ENCODE measurements at places on chromosomes 4 and X. TPM values are rescaled to one million over a fixed set of nuclear protein-coding genes. Genes with fewer than 3 reads are reported as not detected.
A peak's percentile ranks its signal among the peaks of the same experiment; 100 is the strongest.

- DNase-seq, result peak; percentile 93
Observed at GRCh38 chrX:48676106-48676892, 7.3 kb upstream of the WAS start.

DNA sequence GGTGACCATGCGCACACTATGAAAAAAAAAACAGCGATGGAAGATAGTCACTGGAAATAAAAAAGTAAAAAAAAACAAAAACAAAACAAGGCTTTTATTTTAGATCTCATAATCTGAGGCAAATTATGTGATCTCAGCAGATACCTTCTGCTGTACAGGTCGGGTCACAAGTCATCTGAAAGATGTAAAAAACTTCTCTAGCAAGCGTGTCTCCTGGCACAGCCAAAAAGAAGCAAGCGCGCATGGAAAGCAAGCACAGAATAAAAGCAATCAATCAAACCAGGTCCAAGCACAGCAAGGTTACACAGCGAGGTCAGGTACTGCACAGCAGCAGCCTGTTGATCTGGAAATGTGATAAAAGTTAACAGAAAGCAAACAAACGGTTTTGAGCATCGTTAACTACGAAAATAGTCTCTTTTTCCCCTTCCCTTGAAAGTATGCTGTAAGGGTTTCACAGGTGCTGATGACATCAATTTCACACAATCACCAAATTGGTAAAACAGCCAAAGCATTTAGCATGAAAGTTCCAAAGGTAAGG lies 79.3 kb upstream of the MTNR1A start:
- DNase-seq, result no peak

DNA sequence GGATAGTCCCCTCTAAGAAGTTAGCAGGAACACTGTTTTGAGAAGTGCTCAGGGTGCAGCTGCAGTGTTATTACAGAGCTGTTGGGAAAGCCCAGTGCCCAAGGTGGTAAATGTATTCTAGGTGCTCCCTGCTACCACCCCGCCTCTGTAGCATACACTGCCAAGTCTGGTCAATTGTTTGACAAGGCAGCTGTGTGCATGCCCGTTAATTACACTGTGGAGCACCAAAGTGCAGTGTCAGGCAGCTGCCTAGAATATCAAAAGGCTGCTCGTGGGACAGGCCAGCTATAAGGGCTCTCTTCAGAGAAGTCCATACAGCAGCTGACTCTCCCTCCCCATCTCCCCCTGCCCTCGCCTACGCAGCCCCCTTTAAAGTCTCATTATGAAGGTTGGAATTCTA lies 99.9 kb upstream of the KLHL13 start:
- no peak for DNase-seq

- DNase-seq, result no peak
Observed at GRCh38 chr4:70606459-70606858, 14.4 kb downstream of the AMBN start.

- no peak for DNase-seq
Observed at GRCh38 chrX:14801136-14801535, 71.7 kb downstream of the FANCB start.

GRCh38 chrX:107204068-107204605 lies 2.1 kb downstream of the NUP62CL start:
- DNase-seq, result no peak

- no peak for DNase-seq
Observed at GRCh38 chr4:64105903-64106302, 303.3 kb downstream of the TECRL start.

GRCh38 chrX:56729152-56729850 lies at the start of gene NBDY:
TSS of gene NBDY (plus strand) at chrX:56729243. CDS start at chrX:56729354, 111 bp downstream.
- DNase-seq, result peak; percentile 54

DNA sequence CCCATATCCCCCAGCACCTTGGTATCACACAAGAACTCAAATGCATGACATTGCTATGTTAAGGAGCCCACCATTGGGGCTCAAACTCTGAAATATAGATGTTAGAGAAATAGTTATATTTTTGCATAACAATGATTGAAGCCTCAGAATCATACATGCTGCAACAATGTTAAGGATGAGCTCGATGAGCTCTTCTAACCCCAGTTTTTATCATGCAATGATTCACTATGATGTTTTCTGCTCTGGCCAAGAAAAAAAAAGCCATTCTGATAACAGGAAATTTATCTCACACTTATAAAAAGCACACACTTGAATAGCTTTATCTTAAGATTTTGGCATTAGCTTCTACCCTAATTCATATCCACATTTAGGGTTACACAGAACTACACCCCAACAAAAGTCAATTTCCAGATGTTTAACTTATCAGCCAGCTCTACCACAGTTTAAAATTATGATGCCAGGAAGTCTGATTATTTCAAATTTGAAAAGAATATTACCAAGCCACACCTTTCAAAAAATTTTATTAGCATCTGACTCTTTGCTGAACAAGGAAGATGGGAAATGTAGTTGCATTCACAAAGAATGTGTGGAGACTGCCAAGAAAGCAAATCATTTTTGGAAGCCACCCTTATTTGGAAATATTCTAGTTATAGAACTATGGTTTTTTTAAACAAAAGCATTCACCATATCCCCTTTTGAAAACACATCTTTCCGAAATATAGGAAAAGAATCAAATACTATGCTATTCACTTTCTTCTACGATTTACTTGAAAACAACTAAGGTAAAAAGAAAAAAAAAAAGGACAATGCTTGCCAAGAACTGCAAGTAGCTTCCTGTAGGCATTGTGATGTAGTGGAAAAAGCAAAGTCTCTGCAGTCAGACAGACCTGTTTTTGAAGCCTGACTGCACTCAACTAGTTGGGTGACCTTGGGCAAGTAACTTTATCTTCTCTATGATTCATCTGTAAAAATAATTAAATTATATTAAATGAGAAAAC lies 100.8 kb upstream of the PLS3 start:
- DNase-seq, result no peak

DNA sequence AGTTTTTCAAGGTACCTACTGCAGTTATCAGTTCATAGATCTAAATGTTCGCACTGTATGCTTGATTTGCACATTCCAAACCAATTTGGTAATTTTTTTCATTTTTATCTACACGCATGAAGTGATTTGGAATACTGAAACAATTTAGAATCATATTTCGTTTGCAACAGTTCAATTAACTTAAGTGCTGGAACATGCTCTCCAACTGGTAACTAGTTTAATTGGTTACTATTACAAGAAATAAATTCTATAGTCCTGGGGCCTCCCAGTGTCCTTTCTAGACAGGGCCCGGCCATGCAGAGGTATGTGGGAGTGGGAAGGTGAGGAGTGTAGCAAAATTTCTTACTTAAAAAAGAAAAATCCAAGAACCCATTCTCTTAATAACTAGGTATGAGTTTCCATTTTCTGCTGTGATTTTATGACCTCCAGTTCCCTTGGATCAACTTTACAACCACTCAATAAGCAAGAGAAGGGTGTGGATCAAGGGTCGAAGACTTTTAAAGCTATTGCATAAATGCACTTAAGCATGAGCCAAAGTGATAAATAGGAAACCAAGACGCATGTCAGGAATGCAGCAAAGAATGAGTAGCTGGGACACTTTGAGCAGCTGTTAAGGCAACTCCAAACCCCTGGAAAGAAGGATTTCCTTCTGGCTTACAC lies 106.9 kb downstream of the PPARGC1A start:
- no peak for DNase-seq

DNA sequence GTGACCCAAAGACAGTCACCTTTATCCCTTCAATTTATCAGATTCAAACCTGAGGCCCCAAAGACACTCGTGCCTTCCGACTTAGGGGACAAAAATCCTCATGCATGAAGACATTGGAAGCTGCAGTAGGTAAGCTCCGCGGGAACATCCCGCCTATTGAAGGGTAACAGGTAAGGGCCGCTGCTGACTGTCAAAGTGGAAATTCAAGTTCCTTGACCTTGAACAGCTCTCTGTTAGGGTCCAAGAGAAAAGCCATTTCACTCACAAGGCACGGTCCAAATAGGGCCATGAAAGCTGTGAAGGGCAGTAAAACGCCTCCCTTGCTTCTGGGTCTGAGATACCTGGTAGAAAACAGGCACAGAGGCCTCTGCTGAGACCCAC lies 34.2 kb downstream of the CCDC149 start:
- no peak for DNase-seq

GRCh38 chr4:94536049-94536448 lies 84.3 kb downstream of the PDLIM5 start:
- no peak for DNase-seq

- no peak for DNase-seq
Observed at GRCh38 chr4:162163892-162164759, at the start of gene FSTL5. TSS of gene FSTL5 (minus strand) at chr4:162164000. CDS start at chr4:162111396, 52,604 bp downstream.

DNA sequence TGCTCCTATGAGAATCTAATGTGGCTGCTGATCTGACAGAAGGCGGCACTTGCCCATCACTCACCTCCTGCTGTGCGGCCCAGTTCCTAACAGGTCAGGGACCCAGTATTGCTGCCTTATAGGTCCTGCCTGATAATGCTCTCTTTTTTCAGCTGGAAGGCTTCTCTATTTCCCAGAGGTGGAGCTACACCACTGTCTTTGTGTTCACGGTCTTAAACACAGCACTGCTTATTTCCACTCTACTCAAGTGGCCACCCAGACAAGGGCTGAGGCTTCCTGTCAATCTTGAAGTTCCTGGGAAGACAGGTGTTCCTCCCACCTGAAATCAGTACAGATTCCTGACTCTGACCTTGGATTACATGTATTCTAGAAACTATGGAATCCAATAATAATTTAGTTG lies 270.6 kb downstream of the NR3C2 start:
- DNase-seq, result no peak

GRCh38 chr4:137601934-137602333 lies 69.6 kb upstream of the PCDH18 start:
- DNase-seq, result no peak

DNA sequence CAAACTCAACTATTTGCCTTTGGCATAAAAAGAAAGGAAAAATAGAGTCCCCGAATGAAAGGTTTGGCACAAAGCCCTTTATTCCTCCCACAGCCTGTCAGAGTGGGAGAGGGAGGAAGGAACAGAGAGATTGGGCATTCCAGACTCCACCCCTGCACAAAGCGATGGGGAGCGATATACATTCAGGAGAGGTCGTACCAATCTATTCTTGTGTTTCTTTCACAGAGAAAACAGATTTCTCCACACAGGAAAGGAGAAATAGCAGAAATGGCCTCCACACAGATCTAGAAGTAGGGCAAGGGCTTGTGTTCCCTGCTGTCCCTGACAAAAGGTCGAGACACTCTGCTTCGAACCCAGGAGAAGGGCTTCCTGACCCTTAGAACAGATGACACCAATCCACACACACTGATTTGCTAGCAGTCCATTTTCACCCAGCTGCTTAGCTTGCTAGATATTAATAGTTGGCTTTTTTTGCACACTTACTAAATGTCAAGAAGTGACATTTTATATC lies 197.4 kb downstream of the MAML3 start:
- DNase-seq, result no peak

DNA sequence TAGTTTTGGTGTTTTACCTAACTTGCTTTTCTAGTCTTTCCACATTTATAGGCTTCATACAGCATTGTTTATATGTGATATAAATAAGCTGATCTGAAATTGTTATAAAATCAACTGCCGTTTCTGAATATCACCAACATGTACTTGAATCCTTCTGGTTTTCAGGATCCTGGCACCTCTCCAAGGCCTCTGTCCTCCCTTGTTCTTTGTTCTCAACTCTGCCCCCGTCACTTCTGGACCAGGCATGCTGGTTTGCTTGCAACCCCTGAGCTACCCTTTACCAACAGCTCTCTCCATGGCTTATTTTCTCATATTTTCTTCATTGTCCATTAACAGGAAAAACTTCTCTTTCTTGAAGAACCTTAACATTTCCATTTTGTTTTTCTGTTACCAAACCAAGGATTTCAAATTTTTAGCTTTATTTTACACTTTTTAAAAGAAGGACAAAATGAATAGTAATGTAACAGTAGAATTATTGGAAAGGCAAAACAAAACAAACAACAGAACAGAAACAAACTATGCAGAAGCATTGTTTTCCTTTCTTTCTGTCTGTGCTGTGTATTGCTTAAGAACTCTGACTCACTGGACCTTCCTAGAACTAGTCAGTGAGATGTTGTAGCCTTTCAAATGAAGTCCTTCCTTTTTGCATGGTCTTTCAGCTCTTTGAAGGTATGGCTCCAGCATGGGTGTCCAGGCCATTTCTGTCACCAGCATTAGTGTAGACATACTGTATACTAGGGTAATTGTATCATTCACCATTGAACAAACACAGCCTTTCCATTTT lies 44.8 kb downstream of the BANK1 start:
- DNase-seq, result no peak

GRCh38 chr4:29559286-29559685 lies 1160.9 kb upstream of the PCDH7 start:
- DNase-seq, result no peak

- DNase-seq, result no peak
Observed at GRCh38 chr4:142045996-142046395, 409.6 kb downstream of the IL15 start.

GRCh38 chrX:50798783-50799182 lies 15.2 kb downstream of the SHROOM4 start:
- DNase-seq, result no peak

The ANK2 gene
- polyA plus RNA-seq, result 30.7 TPM

The MAGEA2 gene
- polyA plus RNA-seq, result not detected

The FAM184B gene
- polyA plus RNA-seq, result not detected

The CLDN2 gene
- polyA plus RNA-seq, result not detected

The NLGN4X gene
- polyA plus RNA-seq, result 0.30 TPM

The AWAT2 gene
- polyA plus RNA-seq, result not detected

The FAM9C gene
- not detected for polyA plus RNA-seq

The CHIC1 gene
- 6.2 TPM for polyA plus RNA-seq
